Stimulated activated CD4-positive, alpha-beta T cell treated with anti-CD3 and anti-CD28 coated beads, Interleukin-15, amount 100 ng/mL, for 1 hour (primary cell): ENCODE measurements at places on chromosomes 6 and 20.

GRCh38 chr6:100088009-100088408 is 94.0 kb upstream of the MCHR2 start:
- DNase-seq: no peak

DNA sequence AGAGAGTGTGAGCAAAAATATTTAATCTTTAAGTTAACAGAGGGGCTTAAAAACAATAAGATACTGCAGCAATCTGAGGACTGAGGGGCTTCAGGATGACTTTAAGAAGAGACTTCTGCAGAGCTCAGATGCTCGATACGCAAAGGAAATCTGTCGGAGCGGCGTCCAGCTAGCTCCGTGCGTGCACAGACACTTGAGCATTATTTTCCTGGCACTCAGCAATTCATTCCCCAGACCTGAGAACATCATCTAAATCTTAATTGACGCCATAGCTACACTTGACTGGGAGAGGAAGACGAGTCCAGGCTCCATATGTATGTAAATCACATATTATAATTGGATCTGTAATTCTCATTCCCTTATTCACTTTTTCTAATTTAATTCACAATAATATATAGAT is 228.2 kb downstream of the SOD2 start:
- no peak for DNase-seq

DNA sequence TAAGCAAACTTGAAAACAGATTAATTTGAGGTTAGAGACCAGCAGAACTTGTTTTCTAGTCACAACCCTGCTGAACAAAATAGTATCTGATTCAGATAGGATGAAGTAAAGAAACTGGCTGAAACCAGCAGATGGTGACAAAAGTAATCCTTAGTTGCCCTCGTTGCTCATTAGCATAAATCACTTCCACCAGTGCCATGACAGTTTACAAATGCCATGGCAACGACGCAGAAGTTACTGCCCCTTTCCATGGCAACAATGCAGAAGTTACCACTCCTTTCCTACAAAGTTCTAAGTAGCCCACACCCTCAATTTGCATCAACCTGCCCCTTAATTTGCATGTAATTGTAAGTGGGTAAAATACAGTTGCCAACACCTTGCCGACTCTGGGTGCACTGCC is 23.7 kb downstream of the SNRPB start:
- DNase-seq: no peak

DNA sequence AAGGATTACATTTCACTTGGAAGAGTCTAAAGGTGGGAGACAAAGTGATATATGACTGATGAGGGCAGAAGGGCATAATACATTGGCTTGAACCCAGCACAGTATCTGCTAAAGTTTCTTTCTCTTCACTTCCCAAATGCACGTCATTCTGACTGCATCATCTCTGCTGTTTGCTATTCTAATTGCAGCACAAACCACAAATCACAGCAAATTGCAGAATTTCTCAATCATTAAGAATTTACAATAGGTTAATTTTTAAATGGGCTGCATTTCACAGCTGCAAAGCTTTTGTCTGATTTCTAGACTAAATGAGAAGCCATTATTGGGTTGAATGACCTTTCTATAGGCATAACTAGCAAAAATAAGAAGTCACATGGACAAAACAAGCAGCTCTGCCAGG is 337.0 kb downstream of the RNGTT start:
- no peak for DNase-seq

- DNase-seq: no peak
These were observed 84.4 kb upstream of the ID4 start for GRCh38 chr6:19752746-19753145.

GRCh38 chr6:14671261-14671681 is 553.7 kb downstream of the CD83 start:
- DNase-seq: no peak

DNA sequence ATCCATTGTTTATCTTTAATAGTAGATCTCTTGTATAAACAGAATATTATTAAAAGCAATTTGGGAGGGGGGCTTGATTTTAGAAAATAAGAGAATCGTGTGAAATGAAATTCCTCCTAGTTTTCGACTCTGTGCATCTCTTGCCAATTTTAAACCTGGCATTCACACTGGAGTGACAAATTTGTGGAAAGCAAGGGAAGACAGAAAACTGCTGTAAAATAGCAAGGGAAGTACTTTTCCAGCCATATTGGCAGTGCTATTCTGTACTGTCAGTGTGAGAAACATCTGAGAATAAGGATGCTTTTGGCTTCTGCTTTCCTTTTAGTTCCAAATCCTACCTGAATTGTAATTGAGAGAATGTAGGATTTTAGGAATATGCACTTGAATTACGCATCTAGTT is 40.2 kb downstream of the TOP1 start:
- no peak for DNase-seq

DNA sequence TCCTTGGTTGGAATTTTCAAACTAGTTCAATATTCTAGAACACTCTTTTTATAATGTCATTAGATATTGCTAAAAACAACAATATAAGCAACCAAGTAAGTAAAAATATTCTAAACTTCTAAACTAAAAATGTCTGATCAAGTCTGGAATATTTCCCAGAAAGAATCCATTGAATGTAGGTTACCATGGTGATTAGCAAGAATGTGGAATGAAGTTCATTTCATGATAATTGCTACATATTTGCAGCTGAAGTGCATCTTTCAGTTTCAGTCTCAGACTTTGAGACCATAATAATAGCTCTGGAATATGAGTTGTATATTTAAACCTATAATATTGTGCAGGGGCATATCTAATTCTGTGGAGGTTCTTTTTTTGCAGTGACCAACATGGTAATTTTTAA is 61.0 kb upstream of the NKAIN2 start:
- no peak for DNase-seq

- no peak for DNase-seq
These were observed 600.4 kb upstream of the JAG1 start for GRCh38 chr20:11274141-11274594.

DNA sequence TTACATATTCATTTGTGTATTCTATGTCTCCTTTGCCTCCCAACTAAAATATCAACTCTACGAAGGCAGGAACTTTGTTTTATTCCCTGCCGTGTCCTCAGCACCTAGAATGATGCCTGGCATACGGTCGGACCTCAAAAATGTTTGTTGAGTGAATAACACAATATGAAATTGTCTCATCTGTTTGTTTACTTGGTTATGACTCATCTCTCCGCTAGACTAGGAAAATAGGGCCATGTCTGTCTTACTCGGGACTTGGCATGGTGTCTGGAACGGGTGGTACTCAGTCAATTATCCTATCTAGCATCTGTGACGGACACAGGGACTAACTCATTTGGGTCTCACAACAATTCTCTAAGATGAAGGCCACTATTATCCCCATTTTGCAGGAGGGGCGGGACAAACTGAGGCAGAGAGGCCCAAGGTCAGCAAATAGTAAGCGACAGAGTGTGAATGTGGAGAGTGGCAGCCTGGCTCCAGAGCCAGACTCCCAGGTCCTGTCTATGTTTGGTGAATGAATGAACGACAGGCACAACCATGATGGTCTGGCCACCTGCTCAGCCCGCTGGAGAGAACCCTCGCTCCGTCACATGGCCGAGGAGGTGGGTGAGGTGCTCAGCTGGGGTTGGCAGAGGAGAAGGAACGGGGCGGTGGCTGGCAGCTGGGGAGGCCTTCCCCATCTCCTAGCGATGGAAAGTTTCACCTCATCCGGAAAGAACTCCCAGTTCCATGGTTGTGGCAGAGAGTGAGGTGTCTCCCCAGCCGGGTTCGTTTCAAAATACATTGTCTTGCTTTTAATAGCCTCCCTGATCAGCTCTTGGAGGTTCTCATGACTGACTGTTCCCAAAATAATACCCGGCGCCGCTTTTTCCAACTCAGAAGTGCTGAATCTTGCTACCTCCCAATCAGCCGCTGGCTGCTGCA is 27.6 kb upstream of the NFATC2 start:
- no peak for DNase-seq

GRCh38 chr6:2877960-2878359 is 25.1 kb downstream of the SERPINB9 start:
- no peak for DNase-seq

- no peak for DNase-seq
These were observed 217.7 kb downstream of the ATXN1 start for GRCh38 chr6:16543521-16543920.

DNA sequence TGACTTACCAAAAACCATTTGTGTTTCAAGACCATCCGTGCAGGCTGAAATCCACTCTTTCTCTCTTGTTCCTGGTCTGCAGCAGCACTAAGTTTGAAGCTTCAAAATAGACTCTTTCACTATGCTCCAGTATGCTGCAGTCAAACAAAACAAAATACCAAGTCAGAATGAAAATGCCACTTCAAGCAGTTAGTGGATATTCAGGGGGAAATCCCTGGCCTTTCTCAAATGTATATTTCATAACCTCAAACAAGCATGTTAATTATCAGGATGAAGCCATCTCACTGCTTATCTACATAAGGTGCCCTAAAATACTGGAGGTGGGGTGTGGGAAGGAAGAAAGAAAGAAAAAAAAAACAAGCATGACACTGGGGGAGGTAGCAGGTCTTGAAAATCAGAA is 103.5 kb downstream of the ATXN1 start:
- DNase-seq: no peak

DNA sequence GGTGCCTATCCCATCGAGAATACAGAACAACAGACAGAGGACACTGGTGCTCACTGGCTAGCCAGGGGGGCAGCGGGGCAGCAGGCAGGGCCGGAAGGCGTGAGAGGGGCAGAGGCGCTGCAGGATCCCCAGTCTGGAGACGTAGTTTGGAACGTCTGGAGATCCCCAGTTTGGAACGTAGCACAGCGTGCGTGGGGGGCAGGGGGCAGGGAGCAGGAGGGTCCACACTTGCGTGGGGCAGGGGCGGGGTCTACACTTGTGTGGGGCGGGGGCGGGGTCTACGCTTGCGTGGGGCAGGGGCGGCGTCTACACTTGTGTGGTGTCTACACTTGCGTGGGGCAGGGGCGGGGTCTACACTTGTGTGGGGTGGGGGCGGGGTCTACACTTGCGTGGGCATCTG is 107.2 kb downstream of the DACT2 start:
- DNase-seq: no peak

DNA sequence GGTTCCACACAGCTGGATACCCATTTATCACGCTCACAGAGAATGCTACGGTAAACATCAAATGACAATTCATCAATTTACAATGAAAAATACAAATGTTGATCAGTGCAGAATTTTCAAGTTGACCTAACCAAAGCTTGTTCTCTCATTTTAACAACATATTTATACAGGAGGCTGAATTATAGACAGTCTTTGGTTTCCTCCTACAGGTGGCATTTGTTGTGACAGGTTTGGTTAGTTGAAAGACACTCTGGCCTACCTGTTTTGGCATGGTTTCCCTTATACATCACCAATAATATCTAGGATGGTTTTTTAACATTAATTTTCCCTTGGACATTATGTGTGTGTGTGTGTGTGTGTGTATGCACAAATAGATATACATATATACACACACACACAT is 642.5 kb upstream of the MMS22L start:
- no peak for DNase-seq

DNA sequence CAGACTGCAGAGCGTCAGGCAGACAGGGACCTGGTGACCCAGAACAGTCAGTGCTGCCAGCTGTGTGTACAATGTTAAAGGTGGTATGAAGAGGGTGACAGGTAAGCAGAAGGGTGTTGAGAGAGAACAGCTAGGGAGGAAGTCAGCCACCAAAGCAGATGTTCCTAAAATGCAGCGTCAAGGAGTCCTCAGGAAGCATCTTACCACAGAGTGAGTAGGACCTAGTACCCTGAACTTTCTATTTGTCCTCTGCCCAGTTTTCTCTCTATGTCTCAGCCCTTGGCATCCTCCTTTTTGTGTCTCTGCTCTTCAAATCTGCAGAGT is 14.2 kb downstream of the STMND1 start:
- no peak for DNase-seq

DNA sequence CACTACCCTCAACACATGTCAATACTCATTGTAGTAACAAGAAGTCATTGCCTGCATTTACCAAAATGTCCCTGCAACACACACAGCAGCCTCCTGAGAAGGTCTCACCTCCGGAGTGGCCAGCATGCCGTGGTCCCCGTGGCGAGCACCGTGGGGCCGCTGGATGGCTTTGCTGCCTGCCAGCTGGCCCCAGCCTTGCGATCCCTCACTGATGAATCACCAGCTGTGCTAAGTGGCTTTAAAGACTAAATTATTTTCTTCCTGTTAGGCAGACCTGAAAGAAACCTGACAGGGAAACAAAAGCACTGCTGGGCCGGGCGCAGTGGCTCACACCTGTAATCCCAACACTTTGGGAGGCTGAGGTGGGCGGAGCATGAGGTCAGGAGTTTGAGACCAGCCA is 306.7 kb downstream of the CDH4 start:
- DNase-seq: no peak

DNA sequence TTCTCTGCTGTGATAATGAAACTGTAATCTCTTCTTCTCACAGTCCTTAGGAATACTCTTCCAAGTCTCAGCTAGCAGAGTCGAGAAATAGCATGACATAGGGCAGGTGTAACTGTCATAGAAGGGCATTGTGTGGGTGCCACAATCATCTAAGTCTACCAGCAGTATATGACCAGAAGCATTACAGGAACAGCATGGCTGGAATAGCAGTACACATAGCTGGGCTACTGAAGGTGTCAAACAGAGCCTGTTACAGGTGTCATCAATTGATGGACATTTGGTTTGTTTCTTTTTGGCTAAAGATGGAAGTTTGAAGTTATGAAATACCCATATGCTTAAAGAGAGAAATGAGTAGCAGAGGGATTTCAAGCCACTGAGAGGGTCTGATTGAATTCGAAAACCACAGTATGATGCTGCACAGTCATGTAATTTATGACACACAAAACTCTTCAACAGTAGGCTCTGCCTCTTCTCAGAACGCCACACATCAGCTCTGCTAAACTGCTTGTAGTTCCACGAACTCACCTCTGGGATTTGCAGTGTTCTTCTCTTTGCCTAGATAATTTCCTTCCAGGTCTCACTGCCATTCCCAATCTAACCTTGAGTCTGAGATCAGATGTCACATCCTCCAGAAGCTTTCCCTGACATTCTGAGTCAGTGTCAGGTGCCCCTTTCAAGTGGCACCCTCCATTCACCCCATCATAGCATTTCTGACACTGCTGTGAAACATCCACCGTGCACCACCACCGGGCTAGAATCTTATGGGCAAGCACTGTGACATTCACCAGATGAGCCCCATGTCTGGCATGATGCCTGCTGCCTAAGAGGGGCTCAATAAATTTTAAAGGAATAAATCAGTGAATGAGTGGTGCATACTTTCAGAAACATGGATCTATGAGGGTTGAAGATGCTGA is 151.0 kb downstream of the ADAT2 start:
- DNase-seq: no peak

GRCh38 chr20:38935285-38935684 is 9.1 kb downstream of the FAM83D start:
- no peak for DNase-seq

GRCh38 chr6:159279790-159280277 is 110.6 kb downstream of the FNDC1 start:
- no peak for DNase-seq

GRCh38 chr20:3307078-3307477 is 68.1 kb upstream of the SLC4A11 start:
- no peak for DNase-seq

- no peak for DNase-seq
These were observed 12.6 kb downstream of the KCNK17 start for GRCh38 chr6:39301606-39302005.
